Sigmoid colon (tissue), 7 donors: ENCODE measurements at places on chromosomes 2 and 18. TPM values are rescaled to one million over a fixed set of nuclear protein-coding genes. Genes with fewer than 3 reads are reported as not detected.

ZNF397 gene
- 33.2 TPM for total RNA-seq

WNT10A gene
- not detected for total RNA-seq

SPP2 gene
- not detected for total RNA-seq

CCT4 gene
- total RNA-seq: 75.8 TPM

GKN1 gene
- total RNA-seq: not detected

MATN3 gene
- total RNA-seq: 0.54 TPM

NTSR2 gene
- not detected for total RNA-seq
